ENCODE measurements at places on chromosomes 11 and 22. TPM values are rescaled to one million over a fixed set of nuclear protein-coding genes. Genes with fewer than 3 reads are reported as not detected.

DNA sequence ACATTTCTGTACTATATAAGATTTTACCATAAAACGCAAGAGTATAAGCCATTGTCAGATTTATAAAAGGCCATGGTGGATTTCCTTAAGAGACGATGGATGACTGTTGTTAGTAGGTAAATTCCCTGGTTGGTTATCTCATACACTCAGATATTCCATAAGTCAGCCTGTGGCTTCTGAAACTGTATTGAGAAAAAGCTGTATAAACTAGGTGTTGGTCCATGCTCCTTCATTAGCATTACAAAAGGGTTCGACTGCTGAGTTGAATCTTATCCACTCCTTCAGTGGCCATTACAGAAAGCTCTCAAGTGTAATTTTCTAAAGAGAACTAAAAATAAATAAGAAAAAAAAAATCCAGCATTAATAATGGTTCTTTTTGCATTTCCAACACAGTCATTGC, 5.3 kb downstream of the GRAP2 start:
- peak; percentile 51 for ATAC-seq

GRCh38 chr11:18650859-18651557, 16.9 kb upstream of the SPTY2D1 start:
- peak; percentile 87 for ATAC-seq

- no peak for ATAC-seq
These were observed 33.8 kb upstream of the DKK3 start for GRCh38 chr11:12042215-12042676.

- no peak for ATAC-seq
These were observed 36.0 kb downstream of the SYT13 start for GRCh38 chr11:45250035-45250718.

GRCh38 chr22:30782613-30783012, 87.9 kb downstream of the OSBP2 start:
- ATAC-seq, result no peak

DNA sequence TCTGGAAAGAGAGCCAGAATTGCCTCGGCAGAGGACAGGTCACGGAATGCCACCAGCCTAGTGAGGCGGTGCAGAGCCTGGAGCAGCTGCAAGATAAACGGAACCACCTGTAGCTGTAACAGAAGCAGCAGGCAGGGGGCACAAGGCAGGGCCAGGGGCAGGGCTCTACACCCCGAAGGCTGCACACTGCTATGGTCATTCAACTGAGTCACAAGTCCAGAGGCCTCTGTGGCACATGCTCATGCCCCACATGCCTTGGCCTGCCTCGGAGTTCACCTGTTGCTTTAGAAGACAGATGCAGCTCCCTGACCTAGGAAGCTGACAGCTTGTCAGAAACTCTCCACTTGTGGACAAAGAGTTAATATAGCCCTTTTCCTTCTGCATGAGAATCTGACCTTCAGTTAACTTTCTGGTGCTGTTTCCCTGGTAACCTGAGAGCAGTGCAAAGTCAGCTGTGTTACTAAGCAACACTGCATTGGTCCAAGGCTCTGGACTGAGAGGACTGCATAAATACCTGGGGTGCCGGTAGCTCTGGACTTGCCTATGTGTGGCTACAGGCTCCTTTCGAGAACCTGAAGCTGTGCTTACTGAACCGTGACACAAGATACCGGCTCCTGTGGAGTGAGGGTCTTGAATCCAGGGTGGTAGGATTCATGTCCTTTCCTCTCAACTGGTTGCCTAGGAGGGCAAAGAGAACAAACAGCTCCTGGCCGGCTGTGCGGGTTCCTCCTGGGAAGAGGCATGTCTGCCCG, 10.5 kb downstream of the COMMD9 start:
- ATAC-seq, result no peak

DNA sequence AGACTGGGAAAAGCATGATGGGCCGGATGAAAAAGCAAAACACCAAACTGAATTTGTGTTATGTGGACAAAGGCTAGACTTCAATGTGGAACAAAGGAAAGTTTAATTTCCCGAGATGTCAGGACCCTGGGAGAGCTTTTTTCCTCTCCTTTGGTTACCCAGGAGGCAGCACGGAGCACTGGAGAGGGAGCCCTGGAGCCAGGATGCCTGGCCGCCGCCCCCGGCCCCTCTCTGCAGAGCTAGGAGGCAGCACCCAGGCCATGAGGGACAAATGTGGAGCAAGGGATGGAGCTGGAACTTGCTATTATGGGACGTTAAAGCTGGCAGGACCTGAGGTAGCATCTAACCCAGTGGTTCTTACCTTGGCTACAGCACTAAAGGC, 108.9 kb downstream of the MORC2 start:
- ATAC-seq, result no peak

GRCh38 chr11:120956710-120957495, 67.0 kb upstream of the TBCEL start:
- peak; percentile 60 for ATAC-seq

- ATAC-seq, result peak; percentile 51
These were observed 938 bp downstream of the FXYD6 start for GRCh38 chr11:117875382-117876058.

DNA sequence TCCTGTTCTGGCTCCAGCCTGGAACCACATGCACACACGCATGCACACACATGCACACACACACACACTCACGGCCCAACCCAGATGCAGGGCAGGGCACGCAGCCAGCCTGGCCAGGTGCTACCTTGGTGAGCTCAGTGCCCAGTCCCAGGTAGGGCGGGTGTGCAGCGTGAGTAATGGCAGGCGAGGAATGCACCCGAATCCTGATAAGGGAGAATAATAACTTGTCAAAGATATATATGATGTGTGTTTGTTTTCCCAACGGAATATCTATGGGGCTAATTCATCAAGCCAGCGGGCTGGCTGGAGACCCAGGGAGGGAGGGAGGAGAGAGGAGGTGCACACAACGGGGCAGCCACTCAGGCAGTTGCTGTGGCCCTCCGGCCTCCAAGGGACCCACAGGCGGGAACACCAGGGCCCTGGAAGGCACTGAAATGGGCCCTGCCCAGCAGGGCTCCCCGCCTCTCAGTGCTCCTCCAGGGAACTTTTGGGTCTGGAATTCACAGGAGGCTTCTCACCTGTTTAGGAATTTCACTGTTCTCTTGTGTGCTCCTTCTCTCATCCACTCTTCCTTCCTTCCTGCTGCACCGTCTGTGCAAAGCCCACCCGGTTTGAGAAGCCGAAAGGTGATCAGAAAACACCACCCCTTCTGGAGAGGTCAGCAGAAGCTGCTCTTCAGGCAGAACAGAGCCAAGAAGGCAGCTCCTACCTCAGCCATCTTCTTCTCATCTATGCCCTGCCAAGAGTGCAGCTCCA, 79.0 kb downstream of the BUD13 start:
- ATAC-seq, result no peak

GRCh38 chr11:72012897-72013721, 14.4 kb downstream of the IL18BP start:
- ATAC-seq, result no peak

DNA sequence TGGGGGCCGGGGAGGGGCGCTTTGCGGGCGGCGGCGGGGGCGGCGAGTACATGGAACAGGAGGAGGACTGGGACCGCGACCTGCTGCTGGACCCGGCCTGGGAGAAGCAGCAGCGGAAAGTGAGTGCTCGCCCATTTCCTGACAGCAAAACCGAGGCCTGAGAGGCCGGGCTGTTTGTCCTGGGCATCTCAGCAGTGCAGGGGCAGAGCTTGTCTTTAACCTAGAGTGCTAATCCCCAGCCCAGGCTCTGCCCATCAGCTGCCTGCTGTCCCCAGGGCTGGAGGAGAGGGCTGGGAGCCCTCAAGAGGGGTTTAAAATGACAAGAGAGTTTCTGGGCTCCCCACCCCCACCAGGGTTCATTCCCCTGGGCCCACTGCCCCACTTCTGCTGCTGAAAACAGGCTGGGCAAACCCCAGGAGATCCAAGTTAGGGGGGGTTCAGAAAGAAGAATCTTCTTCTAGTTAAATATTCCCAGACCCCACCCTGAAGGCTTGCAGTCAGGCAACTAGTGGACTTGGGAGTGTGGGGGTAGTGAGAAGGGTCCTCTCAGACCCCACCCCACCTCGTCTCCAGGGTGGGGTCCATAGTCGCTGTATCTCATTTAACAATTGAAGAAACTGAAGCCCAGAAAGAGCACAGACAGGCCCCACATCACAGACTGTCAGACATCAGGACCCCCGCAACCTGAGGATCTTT, 411 bp downstream of the ACTN3 start:
- ATAC-seq, result no peak

DNA sequence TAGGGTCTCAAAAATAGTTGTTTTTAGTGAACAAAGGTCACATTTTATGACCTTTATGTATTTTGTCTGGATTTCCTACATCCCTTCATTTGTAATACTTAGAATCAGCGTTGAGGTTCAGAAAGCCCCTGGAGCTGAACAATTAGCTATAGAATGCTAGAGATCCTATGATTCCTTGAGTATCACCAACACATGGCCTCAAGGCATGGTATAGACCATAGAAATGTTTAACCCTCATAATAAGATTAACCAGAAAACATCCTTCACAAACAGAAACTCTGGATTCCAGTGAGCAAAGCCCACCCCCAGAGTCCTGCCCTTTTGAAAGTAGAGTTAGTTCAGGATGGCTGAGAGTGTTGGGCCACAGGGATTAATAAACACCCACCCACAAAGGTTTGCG, 77.3 kb downstream of the CYB5R2 start:
- no peak for ATAC-seq

KREMEN1 gene
- total RNA-seq, result 0.40 TPM

TSSK2 gene
- not detected for total RNA-seq
